ENCODE measurements at places on chromosomes 4 and X. TPM values are rescaled to one million over a fixed set of nuclear protein-coding genes. Genes with fewer than 3 reads are reported as not detected.

The PDLIM3 gene
- 0.67 TPM for total RNA-seq

The WAS gene
- total RNA-seq: 2.7 TPM

The PCDH7 gene
- total RNA-seq: 6.1 TPM

The REELD1 gene
- total RNA-seq: 0.26 TPM

The SSX2B gene
- not detected for total RNA-seq

The LRP2BP gene
- 0.92 TPM for total RNA-seq

The FAM199X gene
- total RNA-seq: 23.2 TPM

The NPY2R gene
- 3.6 TPM for total RNA-seq

The CLCN4 gene
- 23.1 TPM for total RNA-seq

The SLC25A53 gene
- 4.4 TPM for total RNA-seq

The RTL9 gene
- total RNA-seq: not detected

The IRS4 gene
- 1.8 TPM for total RNA-seq

The KLB gene
- not detected for total RNA-seq

The RBBP7 gene
- total RNA-seq: 112 TPM
